ENCODE measurements at places on chromosomes 6 and 20. TPM values are rescaled to one million over a fixed set of nuclear protein-coding genes. Genes with fewer than 3 reads are reported as not detected.

Gene BCAS4
- 12.4 TPM for total RNA-seq

Gene BFSP1
- total RNA-seq, result 13.8 TPM

Gene RBBP8NL
- 8.7 TPM for total RNA-seq

Gene AGPAT1
- 61.7 TPM for total RNA-seq

DNA sequence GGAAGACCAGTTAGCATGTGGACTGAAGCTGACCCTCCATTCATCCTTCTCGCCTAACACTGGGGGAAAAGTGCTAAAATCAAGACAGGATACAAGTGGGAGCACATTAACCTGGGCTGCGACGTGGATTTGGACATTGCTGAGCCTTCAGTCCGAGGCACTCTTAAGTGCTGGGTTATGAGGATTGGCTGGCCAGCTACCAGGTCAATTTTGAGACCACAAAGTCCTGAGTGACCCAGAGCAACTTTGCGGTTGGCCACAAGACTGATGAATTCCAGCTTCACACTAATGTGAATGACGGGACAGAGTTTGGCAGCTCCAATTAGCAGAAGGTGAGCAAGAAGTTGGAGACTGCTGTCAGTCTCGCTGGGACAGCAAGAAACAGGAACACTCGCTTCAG is 20.7 kb downstream of the FUCA2 start:
- no peak for DNase-seq
- H3K4me3 ChIP-seq, result no peak overlapping the region
- H3K36me3 ChIP-seq, result peaks cover 12% of the 10 kb centered on the region
- no peak overlapping the region for H3K27ac ChIP-seq
- H3K27me3 ChIP-seq, result no peaks in the 10 kb centered on the region
- H3K4me1 ChIP-seq, result no peaks in the 10 kb centered on the region

DNA sequence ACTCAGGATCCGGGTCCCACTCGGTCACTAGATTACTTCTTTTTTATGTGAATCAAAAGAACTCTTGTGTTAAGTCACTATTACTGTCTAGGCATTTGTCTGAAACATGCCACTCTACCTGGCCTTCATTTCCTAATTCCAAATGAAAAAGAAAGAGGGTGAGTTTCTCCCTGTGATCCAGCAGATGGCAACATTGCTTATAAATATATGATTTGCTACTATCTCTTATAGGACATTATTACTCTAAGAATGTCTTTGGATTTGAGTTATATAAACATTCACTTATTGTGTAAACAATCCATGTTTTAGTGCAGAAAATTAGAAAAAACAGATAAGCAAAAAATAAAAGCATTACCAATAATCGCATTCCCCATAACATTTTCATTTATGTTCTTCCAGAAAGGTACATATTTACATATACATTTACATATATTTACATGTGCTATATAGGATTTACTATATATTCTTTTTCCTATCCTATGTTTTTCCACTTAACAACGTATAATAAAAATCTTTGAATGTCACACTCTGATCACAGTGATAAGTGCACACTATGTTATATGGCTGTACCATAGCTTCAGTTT is 66.9 kb downstream of the FAXC start:
- H3K36me3 ChIP-seq, result no peaks in the 10 kb centered on the region
- no peaks in the 10 kb centered on the region for H3K27me3 ChIP-seq
- no peak overlapping the region for H3K27ac ChIP-seq
- no peak overlapping the region for H3K4me3 ChIP-seq

- peaks cover 39% of the 10 kb centered on the region for H3K4me1 ChIP-seq
- DNase-seq, result no peak
- no peaks in the 10 kb centered on the region for H3K27me3 ChIP-seq
- peak overlapping the region; percentile 71 for H3K27ac ChIP-seq
- no peak overlapping the region for H3K4me3 ChIP-seq
Observed at GRCh38 chr20:53838311-53838868, 232.0 kb downstream of the BCAS1 start.

GRCh38 chr6:156852147-156852857 is 75.1 kb downstream of the ARID1B start:
- no peak overlapping the region for H3K27ac ChIP-seq
- H3K4me3 ChIP-seq, result no peak overlapping the region
- H3K4me1 ChIP-seq, result no peaks in the 10 kb centered on the region
- no peaks in the 10 kb centered on the region for H3K36me3 ChIP-seq
- no peaks in the 10 kb centered on the region for H3K27me3 ChIP-seq

GRCh38 chr6:105819745-105820144 is 266.4 kb upstream of the PRDM1 start:
- no peaks in the 10 kb centered on the region for H3K36me3 ChIP-seq
- no peak for DNase-seq
- no peak overlapping the region for H3K4me3 ChIP-seq
- H3K27me3 ChIP-seq, result no peaks in the 10 kb centered on the region

DNA sequence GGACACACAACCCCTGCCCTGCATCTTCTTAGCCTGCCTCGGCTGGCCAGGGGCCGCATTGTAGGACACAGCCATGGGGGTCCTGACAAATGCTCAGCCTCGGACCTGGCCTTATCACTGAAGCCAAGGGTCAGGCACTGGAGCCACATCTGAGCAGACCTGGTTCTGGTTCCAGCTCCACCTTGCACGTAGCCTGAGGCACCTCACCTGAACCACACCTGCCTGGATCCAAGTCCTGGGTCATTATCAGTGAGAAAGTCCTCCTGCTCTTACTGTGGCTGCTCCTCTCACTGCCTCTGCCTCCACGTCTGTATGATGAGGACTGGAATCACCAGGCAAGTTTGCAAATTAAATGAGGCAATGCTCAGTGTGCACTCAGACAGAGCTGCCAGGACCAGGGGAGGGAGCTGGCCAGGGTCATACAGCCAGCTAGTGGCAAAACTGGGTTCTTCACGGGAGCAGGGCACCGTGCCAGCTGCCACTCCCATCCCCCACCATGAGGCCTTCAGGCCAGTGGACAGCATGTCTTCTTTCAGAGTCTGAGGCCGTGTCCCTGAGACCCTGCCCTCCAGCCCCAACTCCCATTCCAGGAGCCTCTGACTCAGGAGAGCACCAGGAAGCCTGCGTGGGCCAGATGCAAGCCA is 40.2 kb downstream of the MRPL14 start:
- H3K4me3 ChIP-seq, result no peak overlapping the region
- H3K4me1 ChIP-seq, result peaks cover 13% of the 10 kb centered on the region
- H3K27me3 ChIP-seq, result no peaks in the 10 kb centered on the region
- H3K36me3 ChIP-seq, result no peaks in the 10 kb centered on the region
- DNase-seq, result no peak
- H3K27ac ChIP-seq, result no peak overlapping the region

DNA sequence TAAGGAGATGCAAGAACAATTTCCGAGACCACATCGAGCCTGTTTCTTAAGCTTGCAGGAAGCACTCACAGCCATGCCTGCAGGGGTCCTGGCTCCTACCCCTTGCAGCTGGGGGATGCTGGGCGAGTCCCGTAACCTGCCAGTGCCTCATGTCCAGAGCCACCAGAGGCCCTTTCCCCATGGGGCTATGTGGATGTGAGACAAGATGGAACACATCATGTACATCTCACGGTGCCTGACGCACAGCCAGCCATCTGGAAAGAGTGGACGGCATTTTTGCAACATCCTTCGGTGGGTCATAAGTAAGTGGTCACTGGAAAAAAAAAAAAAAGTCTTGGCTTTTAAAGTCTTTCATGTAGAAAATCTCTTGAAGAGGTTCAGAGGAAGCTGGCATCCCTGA is 72.8 kb downstream of the CDH4 start:
- H3K27ac ChIP-seq, result no peak overlapping the region
- DNase-seq, result no peak
- no peak overlapping the region for H3K4me3 ChIP-seq
- H3K27me3 ChIP-seq, result peaks cover 72% of the 10 kb centered on the region

- no peaks in the 10 kb centered on the region for H3K27me3 ChIP-seq
- H3K27ac ChIP-seq, result peak overlapping the region; percentile 61
- no peak overlapping the region for H3K4me3 ChIP-seq
- peaks cover 19% of the 10 kb centered on the region for H3K4me1 ChIP-seq
- no peaks in the 10 kb centered on the region for H3K36me3 ChIP-seq
Observed at GRCh38 chr6:42370323-42370985, 81.3 kb downstream of the TRERF1 start.

GRCh38 chr6:138991206-138991605 is 3.2 kb upstream of the REPS1 start:
- H3K27ac ChIP-seq, result no peak overlapping the region
- peaks cover 31% of the 10 kb centered on the region for H3K4me1 ChIP-seq
- H3K36me3 ChIP-seq, result no peaks in the 10 kb centered on the region
- no peak overlapping the region for H3K4me3 ChIP-seq

- H3K36me3 ChIP-seq, result 0 out of 2 replicates have a peak, but pooled peaks cover 1% of the 10 kb centered on the region
- peak; percentile 77 for DNase-seq
- peak overlapping the region; percentile 89 for H3K4me3 ChIP-seq
- peaks cover 25% of the 10 kb centered on the region for H3K4me1 ChIP-seq
- H3K27ac ChIP-seq, result peak overlapping the region; percentile 35
Observed at GRCh38 chr6:18155864-18156421, 721 bp downstream of the KDM1B start.

DNA sequence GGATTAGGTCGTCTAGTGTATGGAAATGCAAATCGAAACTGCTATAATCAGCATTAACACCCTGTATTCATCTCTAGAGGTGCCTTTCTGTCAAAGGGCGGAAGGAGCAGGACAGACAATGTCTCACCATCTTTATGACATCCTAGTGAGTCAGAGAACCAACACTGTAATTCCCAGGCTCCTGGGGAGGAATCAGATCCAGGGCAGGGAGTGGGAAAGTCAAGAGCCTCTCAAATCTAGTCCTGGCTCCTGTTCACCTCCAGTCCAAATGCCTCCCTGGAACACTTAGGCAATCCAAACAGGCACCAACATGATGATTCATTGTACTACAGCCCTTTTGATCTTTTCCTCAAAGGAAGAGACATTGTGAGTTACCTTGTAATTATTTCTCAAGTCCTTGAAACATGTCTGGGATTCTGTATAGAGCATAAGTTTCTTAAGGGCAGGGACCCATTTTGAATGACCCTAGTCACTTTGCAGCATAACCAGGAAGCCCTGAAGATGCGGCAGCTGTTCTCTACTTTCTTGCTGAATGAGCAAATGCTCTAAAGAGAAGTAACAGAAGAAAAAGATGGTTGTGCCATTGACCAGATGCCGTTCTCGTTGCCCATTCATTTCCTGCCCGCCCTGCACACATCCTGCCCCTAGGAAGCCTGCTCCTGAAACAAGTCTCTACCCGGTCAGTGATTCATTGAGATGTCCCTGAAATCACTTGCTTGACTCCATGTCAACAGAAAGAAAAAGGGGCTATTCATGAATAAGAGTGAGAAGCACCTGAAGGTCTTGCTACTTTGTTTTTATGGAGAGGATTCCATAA is 112.8 kb upstream of the JARID2 start:
- H3K27me3 ChIP-seq, result no peaks in the 10 kb centered on the region
- no peaks in the 10 kb centered on the region for H3K36me3 ChIP-seq
- H3K27ac ChIP-seq, result peak overlapping the region; percentile 78
- peak; percentile 40 for DNase-seq
- H3K4me1 ChIP-seq, result peaks cover 21% of the 10 kb centered on the region
- H3K4me3 ChIP-seq, result peak overlapping the region; percentile 33

- H3K4me3 ChIP-seq, result no peak overlapping the region
- no peak for DNase-seq
- no peak overlapping the region for H3K27ac ChIP-seq
- no peaks in the 10 kb centered on the region for H3K36me3 ChIP-seq
- H3K27me3 ChIP-seq, result no peaks in the 10 kb centered on the region
- H3K4me1 ChIP-seq, result no peaks in the 10 kb centered on the region
Observed at GRCh38 chr6:97053643-97054411, 129.3 kb downstream of the KLHL32 start.

- no peak overlapping the region for H3K4me3 ChIP-seq
- H3K36me3 ChIP-seq, result no peaks in the 10 kb centered on the region
- H3K27me3 ChIP-seq, result no peaks in the 10 kb centered on the region
Observed at GRCh38 chr20:37353285-37353849, 7.4 kb downstream of the SRC start.

- H3K36me3 ChIP-seq, result no peaks in the 10 kb centered on the region
- H3K4me1 ChIP-seq, result peaks cover 13% of the 10 kb centered on the region
- no peak overlapping the region for H3K27ac ChIP-seq
- H3K27me3 ChIP-seq, result peaks cover 20% of the 10 kb centered on the region
Observed at GRCh38 chr20:64038224-64038564, 2.2 kb downstream of the C20orf204 start.

DNA sequence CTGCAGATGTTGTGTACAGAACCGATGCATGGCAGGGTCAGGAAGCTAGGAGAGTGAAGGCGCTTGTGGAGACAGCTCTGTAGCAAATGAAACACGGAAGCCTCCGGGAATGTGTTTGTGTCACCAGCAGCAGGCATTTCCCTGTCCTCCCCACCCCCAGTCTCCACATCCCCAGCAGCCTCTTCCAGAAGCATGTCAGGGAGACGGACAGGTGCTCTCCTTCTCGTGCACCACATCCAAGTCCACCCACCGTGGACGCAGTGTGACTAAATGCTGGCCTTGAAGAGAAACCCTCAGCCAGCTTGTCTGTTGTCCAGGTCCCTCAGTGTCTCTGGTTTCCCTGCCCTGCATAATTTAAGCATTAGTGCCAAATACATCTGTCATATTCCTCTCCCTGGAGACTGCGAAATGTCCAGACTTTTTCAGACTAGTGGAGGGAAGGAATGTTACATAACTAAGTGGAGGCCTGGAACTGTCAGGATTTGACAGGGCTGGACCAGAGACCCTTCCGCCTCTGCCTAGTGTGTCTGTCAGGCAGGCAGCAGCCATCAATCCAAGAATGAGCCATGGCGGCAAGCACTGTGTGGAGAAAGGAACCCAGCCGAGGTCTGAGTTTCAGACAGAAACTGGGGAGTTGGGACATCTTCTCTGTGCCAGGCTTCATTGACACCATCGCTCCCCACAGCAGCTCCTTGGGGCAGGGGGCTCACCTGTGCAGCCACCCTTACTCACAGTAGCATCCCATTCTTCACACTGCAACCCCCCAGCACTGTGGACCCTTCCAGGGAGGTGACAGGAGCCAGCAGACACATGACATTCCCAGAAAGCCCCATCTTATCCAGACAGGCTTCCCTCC is 26.6 kb upstream of the PI16 start:
- H3K27ac ChIP-seq, result no peak overlapping the region
- H3K27me3 ChIP-seq, result no peaks in the 10 kb centered on the region
- peaks cover 34% of the 10 kb centered on the region for H3K4me1 ChIP-seq
- H3K4me3 ChIP-seq, result no peak overlapping the region
- peaks cover 4% of the 10 kb centered on the region for H3K36me3 ChIP-seq
- no peak for DNase-seq

DNA sequence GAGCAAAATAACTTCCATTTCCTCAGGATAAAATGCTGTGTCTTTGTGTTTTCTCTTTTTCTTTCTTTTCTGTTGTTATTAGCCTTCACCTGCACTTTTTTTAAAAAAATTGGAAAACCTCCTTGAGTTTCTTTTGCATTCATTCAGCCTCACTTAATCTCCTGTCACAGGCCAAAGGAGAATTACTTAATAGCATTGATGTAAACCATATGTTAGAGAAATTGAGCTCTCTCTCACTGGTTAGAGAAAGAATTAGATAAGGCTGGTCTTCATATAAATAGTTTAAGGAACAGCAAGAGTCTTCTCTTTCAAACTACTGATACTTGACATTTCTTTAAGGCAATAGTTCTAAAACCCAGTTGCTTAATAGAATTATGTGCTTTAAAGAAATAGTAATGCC is 564.2 kb downstream of the TFAP2B start:
- H3K27ac ChIP-seq, result no peak overlapping the region
- no peaks in the 10 kb centered on the region for H3K4me1 ChIP-seq
- no peak overlapping the region for H3K4me3 ChIP-seq
- no peaks in the 10 kb centered on the region for H3K27me3 ChIP-seq
